ENCODE measurements at places on chromosomes 5 and 9.

GRCh38 chr9:126819482-126819881 lies 14.6 kb downstream of the ZBTB43 start:
- no peak for DNase-seq

GRCh38 chr5:122192497-122193496 lies 63.5 kb downstream of the ZNF474 start:
- DNase-seq, result no peak

- DNase-seq, result no peak
Measured at GRCh38 chr5:17305017-17305416, 87.6 kb downstream of the BASP1 start.

GRCh38 chr9:122394265-122395125 lies 23.7 kb downstream of the PTGS1 start:
- DNase-seq, result no peak

GRCh38 chr5:16502866-16503265 lies 37.3 kb upstream of the ZNF622 start:
- DNase-seq, result no peak

Measured in activated CD4-positive, CD25-positive, alpha-beta regulatory T cell treated with anti-CD3 and anti-CD28 coated beads, Interleukin-2, amount 50 U/mL, for 72 hours (primary cell).